ENCODE measurements at places on chromosomes 7 and 10. TPM values are rescaled to one million over a fixed set of nuclear protein-coding genes. Genes with fewer than 3 reads are reported as not detected.

MKLN1 gene
- 44.1 TPM for total RNA-seq

HECW1 gene
- 1.7 TPM for total RNA-seq

NME8 gene
- total RNA-seq: not detected

HPSE2 gene
- total RNA-seq: 5.6 TPM

PTPN20 gene
- under 0.01 TPM for total RNA-seq

CTTNBP2 gene
- 3.2 TPM for total RNA-seq

LARP4B gene
- 57.4 TPM for total RNA-seq

C10orf62 gene
- total RNA-seq: not detected

SLC29A4 gene
- 2.2 TPM for total RNA-seq

GPR158 gene
- total RNA-seq: 0.97 TPM

UCN3 gene
- not detected for total RNA-seq

ARID5B gene
- 162 TPM for total RNA-seq

ITPRID1 gene
- not detected for total RNA-seq

SRRM3 gene
- total RNA-seq: 0.64 TPM

PALS2 gene
- total RNA-seq: 12.9 TPM

EPHA1 gene
- total RNA-seq: 0.32 TPM

IFIT1B gene
- not detected for total RNA-seq

PHKG1 gene
- total RNA-seq: 0.43 TPM

TRPV6 gene
- total RNA-seq: not detected

KDM7A gene
- 4.5 TPM for total RNA-seq

DRGX gene
- total RNA-seq: not detected

RBP3 gene
- total RNA-seq: not detected

ABCA13 gene
- under 0.01 TPM for total RNA-seq

Measured in fibroblast of villous mesenchyme (primary cell).